Mucosa of gallbladder (tissue), 1 donor: ENCODE measurements at places on chromosomes 12 and 14. TPM values are rescaled to one million over a fixed set of nuclear protein-coding genes. Genes with fewer than 3 reads are reported as not detected.

Gene DPF3
- 4.5 TPM for total RNA-seq

GRCh38 chr14:52040598-52040997, 28.3 kb downstream of the NID2 start:
- no peak for DNase-seq

DNA sequence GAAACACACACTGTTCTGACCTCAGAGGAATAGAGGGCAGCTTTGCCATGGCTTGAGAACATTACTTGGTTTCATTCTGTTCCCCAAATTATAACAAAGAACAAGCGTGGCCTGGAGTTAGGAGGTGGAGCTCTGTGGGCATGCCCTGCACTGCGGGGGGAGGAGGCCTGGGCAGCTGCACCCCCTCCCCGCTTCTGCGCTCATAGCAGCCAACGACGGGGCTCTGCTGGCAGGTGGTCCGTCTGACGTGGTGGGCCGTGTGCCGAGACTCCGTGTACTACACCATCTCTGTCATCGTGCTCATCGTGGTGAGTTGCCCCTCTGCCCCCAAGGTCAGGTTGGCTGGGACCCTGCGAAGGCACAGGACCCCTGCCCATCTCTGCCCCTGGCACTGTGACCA, 70.4 kb upstream of the RIN3 start:
- no peak for DNase-seq

DNA sequence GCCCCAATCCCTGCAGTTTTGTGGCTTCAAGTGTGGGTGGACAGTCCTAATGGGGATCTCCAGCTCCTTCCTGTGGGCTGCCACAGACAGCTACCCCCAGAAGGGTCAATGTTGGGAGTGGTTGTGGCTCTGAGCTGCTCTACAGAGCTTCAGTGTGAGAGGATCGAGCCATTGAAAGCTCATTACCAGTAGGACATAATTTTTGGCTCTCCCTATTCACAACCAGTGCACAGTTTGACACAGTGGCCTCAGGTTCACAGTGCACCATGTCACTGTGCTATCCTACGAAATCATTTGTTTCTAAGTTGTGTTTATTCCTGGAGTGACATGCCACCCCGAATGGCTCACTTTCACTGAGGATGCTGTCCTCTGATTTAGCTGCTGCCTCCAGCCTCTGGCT, 22.8 kb downstream of the TMBIM6 start:
- DNase-seq, result no peak

Gene KRT71
- not detected for total RNA-seq

DNA sequence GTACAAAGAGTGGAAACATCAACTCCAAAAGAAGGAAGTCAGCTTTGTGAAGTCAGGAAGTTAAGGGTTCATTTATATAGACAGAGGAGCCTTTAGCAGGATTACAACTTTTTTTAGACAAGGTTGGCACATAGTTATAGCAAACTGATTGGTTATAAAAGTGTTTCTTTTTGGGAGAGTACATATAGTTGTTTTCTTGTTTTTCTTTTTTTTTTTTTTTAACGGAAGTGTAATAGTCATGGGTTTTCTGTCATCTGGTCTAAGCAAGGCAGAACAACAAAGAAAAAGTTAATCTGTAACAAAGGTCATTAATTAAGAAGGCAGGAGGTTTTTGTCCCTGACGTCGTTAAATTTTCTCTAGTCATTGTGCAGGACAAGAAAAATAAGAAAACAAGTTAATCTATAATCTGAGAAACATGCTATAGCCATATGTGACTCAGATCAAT, 13.0 kb upstream of the MFAP5 start:
- DNase-seq, result no peak

Gene DAZAP2
- total RNA-seq, result 263 TPM

GRCh38 chr14:79180656-79181055, 1010.5 kb downstream of the NRXN3 start:
- no peak for DNase-seq

- no peak for DNase-seq
Observed at GRCh38 chr12:117145597-117146154, 44.6 kb downstream of the FBXO21 start.

DNA sequence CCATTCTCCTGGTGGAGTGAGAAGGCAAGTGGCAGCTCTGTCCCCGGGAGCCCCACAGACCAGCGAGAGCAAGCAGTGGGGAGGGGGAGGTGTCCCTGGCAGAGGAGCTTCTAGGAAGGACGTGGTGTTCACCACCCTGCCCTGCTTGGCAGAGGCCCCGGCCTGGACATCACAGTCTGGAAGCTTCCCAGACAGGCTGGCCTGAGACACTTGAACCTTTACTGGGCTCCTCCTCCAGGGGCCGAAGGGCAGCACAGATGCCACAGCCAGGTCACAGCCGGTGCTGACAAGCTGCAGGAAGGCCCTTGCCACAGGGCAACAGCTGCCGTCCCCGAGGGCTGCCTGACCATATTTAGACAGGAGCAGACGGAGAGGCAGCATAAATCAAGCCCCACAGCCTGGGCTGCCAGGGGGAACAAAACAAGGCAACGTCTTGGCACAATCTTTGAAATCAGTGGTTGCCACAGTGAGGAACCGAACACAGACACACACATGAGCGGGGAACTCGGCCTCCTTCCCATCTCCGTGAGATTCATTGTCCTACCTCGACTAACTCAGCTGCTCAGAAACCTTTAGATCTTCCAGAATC, 28.5 kb downstream of the PRIMA1 start:
- DNase-seq, result no peak
